ENCODE measurements at places on chromosomes 3 and 15.
A peak's percentile ranks its signal among the peaks of the same experiment; 100 is the strongest.

DNA sequence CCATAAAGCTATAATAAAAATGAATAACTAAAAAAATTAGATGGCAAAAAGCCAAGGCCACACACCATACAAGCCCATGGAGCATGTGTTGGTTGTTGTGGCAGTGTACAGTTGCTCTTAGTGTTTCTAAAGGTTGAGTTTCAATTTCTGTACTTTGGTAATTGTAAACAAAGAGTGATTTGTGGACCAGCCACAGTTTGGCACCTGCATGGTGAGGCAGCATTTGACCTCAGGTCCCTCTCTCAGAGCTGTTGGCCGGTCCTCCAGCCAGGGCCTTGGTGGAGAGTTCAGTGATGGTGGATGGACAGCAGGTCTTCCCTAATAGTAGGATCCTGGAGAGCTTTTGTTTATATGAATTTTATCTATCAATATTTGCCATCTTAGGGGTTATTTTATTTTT, 5.6 kb downstream of the ACAD9 start:
- no peak for DNase-seq

DNA sequence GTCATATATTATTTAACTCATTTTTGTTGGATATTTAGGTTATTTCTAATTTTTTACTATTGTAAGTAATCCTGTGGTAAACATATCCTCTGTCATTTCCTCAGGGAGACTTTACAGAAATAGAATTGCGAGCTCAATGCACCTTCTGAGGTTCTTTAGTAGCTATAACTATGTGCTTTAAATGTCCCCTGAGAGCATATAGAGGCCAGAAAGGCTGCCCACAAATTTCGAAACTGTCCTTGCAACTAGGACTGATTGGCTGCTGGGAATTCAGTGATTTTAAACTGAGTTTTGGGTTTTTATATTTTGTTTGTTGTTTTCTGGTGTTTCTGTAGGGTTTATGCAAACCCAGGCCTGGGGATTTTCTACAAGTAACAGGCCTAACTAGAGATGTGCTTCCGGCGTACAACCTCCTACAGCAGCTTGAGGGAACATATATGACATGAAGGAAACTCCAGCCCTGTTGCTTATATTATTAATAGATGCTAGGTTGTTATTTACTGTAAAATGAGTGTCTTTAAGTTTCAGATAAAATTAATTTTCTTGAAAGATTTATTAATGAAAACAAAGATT, 29.1 kb upstream of the P4HTM start:
- DNase-seq: no peak

GRCh38 chr15:101126618-101127505, 125.0 kb downstream of the CHSY1 start:
- DNase-seq: no peak

GRCh38 chr15:84604826-84605553, 4.2 kb downstream of the ZSCAN2 start:
- no peak for DNase-seq

GRCh38 chr15:48175126-48175525, 3.0 kb downstream of the MYEF2 start:
- no peak for DNase-seq

DNA sequence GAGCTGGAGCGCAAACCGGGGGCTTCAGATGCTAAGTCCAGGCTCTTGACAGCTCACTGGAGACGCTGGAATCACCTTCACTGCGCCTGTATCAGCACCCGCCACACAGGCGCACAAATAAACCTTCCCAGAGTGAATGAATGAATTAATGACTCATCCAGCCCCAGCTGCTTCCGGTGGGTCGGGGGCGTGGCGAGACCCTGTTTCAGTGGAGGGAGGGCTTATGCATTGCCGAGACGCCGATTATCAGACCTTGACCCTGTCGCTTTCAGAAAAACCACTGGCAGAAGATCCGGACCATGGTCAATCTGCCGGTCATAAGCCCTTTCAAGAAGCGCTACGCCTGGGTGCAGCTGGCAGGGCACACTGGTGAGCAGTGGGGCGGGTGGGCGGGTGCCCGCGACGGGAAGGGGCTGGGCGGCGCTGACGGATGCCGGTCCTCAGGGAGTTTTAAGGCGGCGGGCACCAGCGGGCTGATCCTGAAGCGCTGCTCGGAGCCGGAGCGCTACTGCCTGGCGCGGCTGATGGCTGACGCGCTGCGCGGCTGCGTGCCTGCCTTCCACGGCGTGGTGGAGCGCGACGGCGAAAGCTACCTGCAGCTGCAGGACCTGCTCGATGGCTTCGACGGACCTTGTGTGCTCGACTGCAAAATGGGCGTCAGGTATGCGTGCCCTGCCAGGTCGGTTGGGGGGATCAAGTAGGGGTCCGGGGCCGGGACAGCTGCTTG, 7.7 kb downstream of the ITPKA start:
- no peak for DNase-seq

DNA sequence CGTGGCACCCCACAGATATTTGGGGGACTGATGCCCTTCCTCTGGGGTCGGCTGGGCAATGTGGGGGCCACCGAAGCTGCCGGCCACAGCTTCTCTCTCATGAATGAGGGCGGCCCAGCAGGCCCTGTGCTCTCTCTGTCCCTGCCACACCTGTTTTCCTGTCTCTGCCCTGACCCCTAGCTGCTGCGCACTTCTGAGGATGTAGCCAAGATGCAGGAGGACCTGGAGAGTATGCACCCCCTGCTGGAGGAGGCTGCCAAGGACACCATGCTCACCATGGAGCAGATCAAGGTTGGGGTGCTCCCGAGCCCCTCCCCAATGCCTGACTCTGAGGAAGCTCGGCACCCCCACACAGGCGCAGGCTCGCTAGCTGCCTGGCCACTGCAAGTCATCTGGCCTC, 59.7 kb downstream of the SEMA3G start:
- DNase-seq: no peak

DNA sequence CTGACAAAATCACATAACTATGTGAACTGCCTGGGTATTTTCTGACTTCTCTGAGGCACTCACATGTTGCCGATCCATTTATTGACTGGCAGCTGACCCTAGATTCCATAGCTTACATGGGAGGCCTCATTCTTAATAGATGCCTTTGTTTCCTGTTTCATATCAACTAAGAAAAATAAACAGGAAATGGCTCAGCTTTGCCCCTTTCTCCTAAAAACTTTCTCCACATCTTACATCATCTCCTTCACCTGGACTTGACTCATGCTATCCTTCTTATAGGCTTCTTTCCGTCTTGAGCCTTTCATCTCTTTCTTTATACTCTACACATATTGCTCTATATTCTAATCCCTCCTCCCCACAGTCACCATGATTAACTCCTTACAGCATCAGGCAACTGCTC, 38.0 kb downstream of the TXNRD3 start:
- no peak for DNase-seq

- DNase-seq: no peak
Observed at GRCh38 chr3:32381922-32382321, 9.7 kb upstream of the CMTM7 start.

- no peak for DNase-seq
Observed at GRCh38 chr15:50146632-50147031, 27.6 kb upstream of the ATP8B4 start.

DNA sequence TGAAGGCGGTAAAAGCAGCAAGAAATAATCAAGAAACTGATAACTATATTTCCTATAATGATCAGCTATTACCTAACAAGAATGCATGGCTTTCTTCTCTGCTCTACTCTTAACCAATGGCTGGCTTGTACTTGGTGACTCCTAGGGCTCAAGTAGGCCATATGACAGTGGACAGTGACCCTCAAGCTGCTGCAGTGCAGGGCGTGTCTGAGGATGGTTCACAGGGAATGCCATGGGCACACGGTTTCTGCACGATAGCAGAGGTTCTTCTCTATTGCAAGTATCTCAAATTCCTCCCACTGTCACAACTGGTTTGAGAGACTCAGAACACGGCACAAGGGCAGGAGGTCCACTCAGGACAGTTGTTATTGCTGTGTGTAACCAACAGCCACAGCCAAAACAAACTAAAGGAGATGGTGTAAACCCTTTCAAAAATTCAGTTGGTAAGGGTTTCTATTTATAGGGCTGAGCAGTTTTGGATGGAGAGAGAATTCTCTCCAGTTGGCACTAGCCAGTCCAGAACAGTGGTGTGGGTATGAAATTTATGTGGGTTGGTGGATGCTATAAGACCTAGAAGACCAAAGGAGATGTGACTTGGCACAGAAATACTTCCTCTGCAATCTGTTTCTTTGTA, 103.2 kb upstream of the ST8SIA2 start:
- no peak for DNase-seq

DNA sequence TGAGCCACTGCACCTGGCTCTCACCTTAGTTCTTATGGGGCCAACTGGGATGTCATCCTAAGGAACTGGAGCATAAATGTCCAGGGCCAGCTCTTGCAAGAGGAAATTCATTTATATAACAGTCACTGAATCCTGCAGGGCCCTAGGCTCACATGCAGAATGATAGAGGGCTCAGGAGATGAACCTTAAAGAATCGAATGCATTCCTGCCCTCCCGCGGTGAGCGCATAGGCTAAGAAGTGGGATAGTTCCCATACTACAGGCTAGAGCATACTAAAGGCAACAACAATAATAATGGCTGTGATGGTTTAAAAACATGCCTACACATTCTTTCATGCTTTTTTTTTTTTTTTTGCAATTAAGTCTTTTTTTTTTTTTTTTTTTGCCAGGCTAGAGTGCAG, 17.1 kb upstream of the CSRNP1 start:
- DNase-seq: no peak

GRCh38 chr15:46280762-46281542, 646.1 kb downstream of the SQOR start:
- no peak for DNase-seq

- DNase-seq: peak; percentile 10
Observed at GRCh38 chr3:48400824-48401433, 28.9 kb downstream of the FBXW12 start.

DNA sequence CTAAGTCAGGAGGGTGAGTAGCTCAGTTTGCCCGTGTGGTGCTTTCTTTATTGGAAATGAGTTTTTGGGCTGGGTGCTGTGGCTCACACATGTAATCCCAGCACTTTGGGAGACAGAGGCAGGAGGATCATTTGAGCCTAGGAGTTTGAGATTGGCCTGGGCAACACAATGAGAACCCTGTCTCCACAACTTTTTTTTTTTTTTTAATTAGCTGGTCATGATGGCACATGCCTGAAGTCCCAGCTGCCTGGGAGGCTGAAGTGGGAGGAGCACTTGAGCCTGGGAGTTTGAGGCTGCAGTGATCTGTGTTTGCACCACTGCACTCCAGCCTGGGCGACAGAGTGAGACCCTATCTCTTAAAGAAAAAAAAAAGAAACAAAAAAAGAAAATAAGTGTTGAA, 174.9 kb downstream of the NSMCE3 start:
- no peak for DNase-seq

- no peak for DNase-seq
Observed at GRCh38 chr3:188567478-188568195, 413.7 kb downstream of the LPP start.

DNA sequence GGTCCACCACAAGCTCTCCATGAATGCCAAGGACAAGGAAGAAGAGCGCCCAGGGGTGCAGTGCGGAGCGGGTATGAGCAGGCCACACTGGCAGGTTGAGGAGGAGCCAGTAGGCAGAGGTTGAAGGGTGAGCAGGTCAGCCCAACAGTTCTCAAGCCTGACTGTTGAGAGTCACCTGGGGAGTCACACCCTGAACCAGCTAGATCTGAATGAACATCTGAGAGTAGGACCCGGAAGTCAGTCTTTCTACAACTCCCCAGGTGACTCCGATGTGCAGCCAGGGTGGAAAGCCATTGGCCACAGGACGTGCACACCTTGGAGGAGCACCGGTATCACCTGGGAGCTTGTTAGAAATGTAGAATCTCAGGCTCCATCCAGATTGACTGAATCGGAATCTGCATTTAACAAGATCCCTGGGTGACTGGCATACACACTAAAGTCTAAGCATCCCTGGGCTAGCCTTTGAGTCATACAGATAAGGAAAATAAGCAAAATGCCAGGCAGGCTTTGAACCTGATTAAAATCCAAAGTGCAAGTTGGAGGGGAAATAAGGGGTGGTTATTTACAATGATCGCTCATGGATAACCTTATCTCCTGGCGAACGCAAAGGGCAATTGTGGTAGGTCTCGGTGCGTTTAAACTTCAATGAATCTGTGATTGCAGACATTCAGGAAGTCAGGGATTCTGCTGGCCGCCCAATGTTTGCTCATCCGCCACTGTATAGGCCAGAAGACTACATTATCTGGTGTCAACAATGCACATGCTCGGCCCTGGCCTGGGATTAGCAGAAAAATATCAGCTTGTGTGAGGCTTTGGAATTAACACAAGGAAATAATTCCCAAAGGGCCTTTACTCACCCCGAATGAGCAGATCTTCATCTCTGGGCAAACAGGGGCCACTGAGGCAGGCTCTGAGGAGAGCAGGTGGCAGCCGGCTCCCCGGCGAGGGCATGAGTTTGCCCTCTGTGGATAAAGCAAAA, 11.7 kb upstream of the LYZL4 start:
- no peak for DNase-seq

GRCh38 chr15:89356634-89357298, 22.1 kb upstream of the POLG start:
- no peak for DNase-seq

DNA sequence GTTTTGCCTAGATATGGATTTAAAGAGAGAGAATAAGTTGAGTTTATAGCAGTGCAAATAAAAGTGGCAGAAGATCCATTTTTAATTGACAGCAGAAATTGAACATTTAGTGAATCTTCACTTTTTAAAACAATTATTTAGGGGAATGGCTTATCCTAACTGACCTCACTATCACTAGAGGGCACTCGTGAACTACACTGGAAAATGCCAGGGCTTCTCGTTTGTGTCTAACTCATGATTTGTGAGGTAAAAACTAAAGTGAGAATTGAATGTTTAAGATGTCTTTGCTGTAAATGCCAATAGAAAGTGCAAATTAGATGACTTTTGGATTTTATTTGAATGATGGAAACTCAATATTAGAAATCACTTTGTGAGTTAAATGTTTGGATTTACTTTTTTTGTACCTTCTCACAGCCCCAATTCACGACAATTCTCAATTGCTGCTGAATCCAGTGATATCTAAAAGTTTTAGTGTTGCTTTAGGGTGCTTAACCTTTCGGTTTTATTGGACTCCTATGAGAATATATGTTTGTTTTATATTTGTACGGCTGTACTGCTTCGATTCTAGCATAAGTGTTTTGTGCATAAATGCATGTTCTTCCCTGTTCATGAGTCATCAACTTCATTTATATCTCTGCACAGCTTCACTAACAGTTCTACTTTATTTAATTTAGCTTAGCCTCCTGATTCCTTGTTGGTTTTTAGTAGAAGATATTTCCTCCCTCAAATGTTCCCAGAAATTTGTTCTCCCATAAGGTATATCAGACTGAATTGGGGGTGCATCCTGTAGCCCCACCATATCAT, 462.1 kb downstream of the MFSD1 start:
- no peak for DNase-seq

DNA sequence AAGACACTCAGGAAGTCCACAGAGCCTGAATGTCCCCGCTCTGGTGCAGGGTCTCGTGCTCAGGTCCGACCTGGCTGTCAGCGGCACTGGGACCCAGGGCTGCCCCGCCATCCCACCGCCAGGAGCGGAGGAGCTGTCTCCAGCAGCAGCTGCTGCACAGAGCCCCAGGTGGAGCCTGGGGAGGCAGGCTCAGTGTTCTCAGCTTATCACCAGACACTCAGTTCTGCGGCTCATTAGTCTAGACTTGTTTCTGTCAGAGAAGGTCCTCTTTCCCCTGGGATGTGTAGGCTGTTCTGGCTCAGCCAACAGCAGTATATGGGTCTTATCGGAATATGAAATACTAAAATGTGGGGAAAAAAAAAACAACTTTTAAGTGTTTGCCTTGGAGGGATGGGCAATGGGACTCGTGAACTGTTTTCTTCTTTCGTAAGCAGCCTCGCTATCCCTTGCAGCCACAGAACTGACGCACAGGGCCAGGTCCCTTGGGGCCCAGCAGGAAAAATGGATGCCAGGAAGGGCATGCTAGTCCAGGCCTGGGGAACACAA, 75.9 kb downstream of the KLF13 start:
- no peak for DNase-seq
